Mesothelial cell of epicardium (in vitro differentiated cells): ENCODE measurements at places on chromosomes 1 and 21. TPM values are rescaled to one million over a fixed set of nuclear protein-coding genes. Genes with fewer than 3 reads are reported as not detected.

- DNase-seq, result no peak
Observed at GRCh38 chr1:116346943-116347673, 25.9 kb upstream of the ATP1A1 start.

DNA sequence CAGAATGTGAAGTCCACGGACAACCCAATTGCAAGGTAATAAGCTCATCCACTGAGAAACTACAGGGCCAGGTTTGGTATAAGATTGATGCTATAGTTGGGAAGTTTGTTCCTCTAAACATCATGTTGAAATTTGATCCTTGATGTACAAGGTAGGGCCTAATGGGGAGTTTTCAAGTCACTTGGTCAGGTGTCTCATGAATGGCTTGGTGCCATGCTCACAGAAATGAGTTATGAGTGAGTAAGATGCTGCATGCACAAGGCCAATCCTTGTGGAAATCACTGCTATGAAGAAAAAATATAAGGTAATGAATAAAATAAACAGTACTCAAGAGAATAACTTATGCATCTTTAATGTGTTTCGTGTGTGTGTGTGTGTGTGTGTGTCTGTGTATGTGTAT lies 1891.2 kb downstream of the NCAM2 start:
- DNase-seq, result no peak

DNA sequence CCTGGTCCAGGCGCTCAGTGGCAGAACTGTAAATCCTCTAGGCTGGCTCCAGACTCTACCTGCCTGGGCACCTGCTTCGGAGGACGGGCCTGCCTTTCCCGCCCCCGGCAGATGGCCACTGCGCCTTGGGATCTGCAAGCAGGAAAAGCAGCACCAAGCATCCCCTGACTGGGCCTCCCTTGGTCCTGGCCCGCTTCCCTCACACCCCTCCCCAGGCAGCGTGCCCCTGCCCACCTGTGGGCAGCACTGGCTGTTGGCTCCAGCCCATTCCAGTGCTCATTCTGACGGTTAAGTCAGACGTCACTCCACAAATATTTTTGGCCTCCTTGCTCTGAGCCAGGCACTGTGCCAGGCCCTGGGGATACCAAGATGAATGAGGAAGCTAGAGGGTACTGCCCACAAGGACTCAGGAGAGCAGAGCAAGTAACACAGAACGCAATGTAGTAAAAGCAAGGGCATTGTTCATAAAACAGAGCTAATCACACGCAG lies 22.0 kb upstream of the BLACAT1 start:
- no peak for DNase-seq

DNA sequence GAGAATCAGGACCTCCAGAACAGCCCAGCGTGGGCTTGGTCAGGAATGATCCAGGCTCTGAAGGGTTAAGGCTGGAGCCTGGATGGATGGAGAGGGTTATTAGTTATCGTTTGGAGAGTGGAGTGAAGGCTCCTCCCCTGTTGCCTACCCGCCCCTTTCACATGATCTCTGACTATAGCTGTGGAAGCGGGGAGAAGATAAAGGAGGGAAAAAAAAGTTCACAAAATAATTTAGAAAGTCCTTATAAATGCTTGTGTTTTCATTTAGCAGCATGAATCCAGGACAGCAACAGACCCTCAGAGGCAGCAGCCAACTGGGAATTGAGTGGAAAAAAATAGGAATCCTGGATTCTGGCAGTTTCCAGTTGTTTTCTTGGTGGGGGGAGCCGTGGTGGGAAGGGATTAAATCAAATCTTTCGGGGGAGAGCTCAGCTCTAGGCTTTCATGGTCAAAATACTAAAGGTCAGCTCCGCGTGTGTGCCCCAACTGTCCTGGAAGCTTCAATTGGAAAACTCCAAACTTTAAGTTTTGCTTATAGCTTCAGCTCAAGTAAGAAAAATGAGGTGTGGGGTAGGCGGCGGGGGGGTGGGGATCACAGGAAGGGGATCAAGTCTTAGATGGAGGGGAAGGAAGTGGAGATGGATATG lies 595 bp upstream of the DDR2 start:
- no peak for DNase-seq

DNA sequence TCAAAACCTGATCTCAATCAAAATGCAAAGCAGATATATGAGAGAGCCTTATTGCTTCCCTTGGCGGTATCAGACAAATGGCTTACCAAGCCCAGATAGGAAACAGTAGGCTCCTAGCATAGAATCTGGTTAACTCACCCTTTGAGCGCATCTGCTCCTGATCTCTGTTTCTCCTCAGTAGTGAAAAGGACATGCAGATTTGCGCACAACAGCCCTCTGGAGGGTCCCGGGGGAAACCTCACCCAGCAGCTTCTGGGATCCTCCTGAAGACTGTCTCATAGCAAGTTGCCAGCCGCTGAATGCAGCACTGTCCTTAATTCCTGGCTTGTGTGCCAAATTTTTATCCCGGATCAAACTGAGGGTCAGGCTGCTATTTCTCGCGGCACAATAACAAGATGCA lies 192.2 kb downstream of the FASLG start:
- no peak for DNase-seq

- DNase-seq, result no peak
Observed at GRCh38 chr1:12372761-12373160, 142.9 kb downstream of the VPS13D start.

DNA sequence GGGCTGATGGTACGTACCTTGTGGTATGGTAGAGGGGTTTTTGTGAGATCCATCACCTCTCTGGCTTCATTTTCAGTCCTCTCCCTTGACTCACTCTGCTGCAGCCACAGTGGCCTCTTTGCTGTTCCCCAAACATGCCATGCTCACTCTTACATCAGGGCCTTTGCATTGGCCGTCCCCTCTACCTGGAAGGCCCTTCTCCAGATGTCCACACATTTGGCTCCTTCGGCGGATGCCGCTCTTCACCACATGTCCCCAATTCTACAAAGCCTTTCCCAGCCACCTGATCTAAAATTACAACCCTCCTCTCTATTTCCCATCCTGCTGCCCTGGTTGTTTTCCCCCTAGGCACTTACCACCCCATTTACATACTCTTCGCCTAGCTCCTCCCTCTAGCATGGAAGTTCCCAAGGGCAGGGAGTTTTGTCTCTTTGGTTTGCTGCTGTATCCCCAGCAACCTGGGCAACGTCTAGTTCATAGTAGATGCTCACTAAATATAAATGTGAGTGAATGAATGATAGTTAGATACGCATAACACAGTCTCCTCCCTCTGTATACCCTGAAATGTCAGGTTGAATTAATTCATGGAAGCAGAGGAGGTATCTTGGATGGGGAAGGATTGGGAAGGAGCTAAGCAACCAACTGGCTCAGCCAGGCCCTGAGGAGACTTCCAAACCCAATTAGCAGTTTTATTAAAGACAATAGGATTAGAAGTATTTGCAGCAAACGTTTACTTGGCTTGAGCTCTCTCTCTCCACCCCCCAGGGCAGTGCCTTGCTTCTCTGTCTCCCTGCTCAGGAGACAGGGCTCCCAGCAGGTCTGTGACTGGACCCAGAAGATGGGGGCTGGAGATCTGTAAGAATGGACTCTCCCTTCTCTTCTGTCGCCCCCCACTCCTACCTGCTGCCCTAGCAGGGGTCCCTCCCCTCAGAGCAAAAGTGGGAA lies 264.2 kb downstream of the GRIK3 start:
- no peak for DNase-seq

DNA sequence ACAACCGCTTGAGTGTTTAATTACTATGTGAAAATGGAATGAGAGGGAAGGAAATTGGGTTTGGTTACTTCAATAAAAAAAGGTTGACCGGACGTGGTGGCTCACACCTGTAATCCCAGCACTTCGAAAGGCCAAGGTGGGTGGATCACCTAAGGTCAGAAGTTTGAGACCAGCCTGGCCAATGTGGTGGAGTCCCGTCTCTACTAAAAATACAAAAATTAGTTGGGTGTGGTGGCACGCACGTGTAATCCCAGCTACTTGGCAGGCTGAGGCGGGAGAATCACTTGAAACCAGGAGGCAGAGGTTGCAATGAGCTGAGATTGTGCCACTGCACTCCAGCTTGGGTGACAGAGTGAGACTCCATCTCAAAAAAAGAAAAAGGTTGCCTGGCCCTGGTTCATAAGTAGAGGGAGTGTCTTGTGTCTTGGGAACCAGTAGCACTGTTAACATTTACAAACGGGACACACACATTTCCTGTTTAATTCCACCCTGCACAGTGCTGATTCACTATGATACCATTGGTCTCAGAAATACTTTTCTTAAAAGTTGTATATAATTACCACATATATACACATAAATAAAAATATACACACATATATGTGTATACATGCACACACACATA lies 27.6 kb upstream of the CLDN14 start:
- no peak for DNase-seq

DNA sequence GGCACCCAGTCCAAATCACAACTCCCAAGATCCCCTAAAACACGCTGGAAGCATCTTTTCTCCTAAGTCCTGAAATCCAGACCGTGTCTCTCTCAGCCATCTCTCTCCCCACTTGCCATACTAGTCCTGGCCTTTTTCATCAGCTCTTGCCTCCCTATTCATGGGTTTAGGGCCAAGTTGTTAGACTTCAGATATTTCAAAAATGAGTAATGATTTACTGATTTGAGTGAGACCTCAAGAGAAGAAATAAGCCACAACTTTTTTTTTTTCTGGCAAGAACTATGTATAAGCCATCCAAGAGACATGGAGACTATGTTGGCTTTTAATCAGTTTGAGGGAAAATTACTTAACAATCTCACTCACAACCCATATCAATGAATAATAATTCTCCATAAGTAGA lies 62.5 kb downstream of the TBX15 start:
- DNase-seq, result no peak

- no peak for DNase-seq
Observed at GRCh38 chr1:62336638-62336994, 17.4 kb upstream of the KANK4 start.

- no peak for DNase-seq
Observed at GRCh38 chr1:168772428-168773060, 43.5 kb upstream of the DPT start.

GRCh38 chr1:154423304-154423987 lies 18.3 kb downstream of the IL6R start:
- DNase-seq, result no peak

- no peak for DNase-seq
Observed at GRCh38 chr1:29002792-29003191, 88.4 kb downstream of the EPB41 start.

GRCh38 chr1:212162635-212163034 lies 122.6 kb upstream of the PPP2R5A start:
- DNase-seq, result no peak

DNA sequence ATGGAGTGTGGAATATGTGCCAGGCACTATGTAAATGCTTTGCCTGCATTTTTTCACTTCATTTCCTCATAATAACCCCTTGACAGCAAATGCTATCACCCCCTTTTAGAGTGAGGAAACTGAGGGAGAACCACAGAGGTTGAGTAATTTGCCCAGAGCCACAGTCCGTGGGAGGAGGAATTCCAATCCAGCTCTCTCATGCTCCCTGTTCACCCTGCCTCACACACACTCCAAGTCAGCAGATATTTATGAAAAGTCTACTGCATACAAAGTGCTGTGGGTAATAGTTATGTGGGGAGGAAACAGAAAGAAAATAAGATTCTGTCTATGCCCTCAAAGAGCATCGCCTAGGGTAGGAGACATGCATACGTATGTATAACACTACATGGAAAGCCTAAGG lies 30.9 kb upstream of the RBM15 start:
- DNase-seq, result no peak

DNA sequence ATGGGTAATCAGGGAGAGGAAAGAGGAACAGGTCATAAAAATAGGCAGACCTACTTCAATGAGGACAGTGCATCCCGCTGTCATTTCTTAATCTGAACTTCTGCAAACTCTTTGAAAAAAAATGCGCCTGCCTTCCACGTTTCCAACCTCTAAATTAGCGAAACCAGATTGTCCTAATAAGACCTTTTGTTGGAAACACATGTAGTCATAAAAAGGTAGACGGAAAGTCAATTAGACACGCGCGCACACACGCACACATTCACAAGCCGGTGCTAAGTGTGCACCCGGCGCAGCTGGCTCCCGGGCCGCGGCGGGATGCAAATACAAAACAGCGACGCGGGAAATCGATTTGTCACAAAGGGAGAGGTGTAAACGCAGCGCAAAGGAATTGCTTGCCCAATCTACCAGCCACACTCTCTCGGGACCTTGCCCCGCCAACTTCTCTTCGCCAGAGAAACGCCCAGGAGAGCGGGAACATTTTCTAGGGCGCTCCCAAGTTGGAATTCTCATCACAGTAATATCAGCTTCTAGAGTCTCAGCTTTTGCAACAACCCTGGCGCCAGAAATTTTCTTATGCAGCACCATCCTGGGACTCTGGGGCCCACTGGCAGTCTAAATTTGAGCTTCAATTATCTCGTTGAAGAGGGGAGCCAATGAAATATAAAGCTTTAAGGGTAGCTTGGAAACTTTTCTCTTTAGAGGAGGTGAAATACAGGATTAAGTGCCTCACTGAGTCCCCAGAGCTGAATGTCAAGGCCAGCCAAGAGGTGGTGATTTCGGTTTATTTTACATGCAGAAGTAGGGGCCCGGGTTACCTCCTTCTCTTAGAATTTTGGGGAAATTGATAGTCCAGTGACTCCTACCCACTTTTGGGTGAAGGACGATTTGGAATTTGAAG lies 4.5 kb downstream of the PRRX1 start:
- DNase-seq, result no peak

GRCh38 chr1:38685388-38685787 lies 174.2 kb downstream of the RRAGC start:
- no peak for DNase-seq

DNA sequence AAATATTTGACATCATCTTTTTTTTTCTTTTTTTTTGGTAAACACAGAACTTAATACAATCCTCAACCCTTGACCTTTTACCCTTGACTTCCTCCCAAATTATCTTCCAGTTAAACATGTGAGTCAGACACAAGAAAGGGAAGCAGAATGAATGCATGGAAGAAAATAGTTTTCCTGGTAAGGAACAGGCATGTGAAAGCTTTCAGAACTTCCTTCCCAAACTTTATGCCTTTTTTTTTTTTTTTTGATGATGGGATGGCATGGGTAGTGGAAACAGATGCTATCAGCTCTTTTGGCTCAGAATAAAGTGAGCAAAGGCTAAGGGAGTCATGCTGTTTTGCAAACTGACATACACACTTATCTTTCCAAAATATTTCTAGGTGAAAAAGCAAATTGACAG lies 1079.1 kb downstream of the TTLL7 start:
- no peak for DNase-seq

- DNase-seq, result no peak
Observed at GRCh38 chr1:204259782-204260181, 46.0 kb upstream of the GOLT1A start.

- no peak for DNase-seq
Observed at GRCh38 chr21:39582749-39583148, 30.0 kb upstream of the B3GALT5 start.

DNA sequence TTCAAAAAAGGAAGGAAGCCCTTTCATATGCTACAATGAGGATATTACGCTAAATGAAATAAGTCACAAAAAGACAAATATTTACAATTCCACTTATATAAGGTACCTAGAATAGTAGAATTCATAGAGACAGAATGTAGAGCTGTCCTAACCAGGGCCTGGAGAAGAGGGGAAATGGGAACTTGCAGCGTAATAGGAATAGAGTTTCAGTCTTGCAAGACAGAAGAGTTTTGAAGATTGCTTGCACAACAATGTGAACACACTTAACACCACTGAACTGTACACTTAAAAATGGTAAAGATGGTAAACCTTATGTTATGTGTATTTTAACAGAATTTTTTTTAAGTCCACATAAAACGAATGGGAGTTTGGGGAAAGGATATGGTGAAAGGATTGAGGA lies 2.9 kb downstream of the CD1B start:
- no peak for DNase-seq

- no peak for DNase-seq
Observed at GRCh38 chr1:116807394-116808199, 53.4 kb downstream of the CD2 start.

Gene RNU1-1
- total RNA-seq, result 3,774 to 3,945 TPM (median 3,937 TPM) in 3 replicates

Gene INAVA
- 34.6 to 36.6 TPM (median 35.7 TPM) in 3 replicates for total RNA-seq

Gene KRTAP11-1
- total RNA-seq, result not detected in 3 replicates

Gene SPTA1
- total RNA-seq, result 0.88 to 1.4 TPM (median 1.1 TPM) in 3 replicates
